Cardiac fibroblast (primary cell): ENCODE measurements at places on chromosomes 1 and 21.
A peak's percentile ranks its signal among the peaks of the same experiment; 100 is the strongest.

- DNase-seq: no peak
These were observed 44.0 kb downstream of the PRDM15 start for GRCh38 chr21:41834926-41835663.

GRCh38 chr1:1114431-1114830 is 1.5 kb downstream of the C1orf159 start:
- no peak for DNase-seq

DNA sequence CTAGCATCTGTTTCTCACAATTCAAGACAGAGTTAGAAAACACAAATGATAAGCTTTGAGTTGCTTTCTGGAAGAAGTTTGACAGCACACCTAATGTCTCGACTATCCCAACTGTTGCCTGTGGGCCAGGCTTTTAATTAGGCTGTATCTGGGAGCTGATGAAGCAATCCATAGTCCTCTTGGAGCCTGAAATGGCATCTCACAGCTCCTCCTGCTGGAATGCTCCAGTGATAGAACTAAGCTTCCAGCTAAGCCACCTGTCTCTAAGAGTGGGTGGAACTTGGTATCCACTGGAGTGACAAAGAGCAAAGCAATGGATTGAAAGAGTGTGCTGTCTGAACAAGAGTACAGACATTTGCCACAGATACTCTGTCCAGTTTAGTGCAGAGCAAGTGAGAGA is 605.3 kb upstream of the NR5A2 start:
- peak; percentile 71 for DNase-seq

DNA sequence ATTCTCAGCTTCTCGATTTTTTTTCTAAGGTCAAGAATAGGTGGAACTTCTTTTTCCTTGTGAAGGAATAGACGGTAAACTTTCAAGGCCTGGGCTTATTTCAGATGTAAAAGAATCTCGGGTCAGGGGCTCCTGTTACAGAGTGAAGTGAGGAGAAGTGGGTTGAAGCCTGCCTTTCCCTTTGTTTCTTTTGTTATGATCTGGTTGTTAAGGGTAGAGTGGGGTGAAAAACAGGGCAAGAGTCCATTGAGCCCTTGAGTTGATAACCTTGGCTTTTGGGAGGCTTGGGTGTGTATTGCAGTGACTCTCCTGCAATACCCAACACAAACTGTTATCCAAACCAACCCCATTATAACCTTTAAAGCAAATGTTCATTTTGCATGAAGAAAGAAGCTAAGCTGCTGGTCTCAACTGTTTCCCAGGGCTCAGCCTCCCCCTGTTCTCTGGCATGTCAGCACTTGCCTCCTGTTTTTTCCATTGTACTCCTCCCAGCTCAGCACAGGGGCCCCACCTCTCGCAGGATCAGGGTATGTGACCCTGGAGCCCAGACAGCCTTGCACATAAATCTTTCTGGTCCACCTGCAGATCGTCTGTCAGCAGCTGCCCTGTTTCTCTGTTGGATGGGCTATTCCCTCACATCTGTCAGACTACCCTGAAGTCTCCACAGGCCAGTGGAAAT is 102.4 kb downstream of the CACHD1 start:
- no peak for DNase-seq

DNA sequence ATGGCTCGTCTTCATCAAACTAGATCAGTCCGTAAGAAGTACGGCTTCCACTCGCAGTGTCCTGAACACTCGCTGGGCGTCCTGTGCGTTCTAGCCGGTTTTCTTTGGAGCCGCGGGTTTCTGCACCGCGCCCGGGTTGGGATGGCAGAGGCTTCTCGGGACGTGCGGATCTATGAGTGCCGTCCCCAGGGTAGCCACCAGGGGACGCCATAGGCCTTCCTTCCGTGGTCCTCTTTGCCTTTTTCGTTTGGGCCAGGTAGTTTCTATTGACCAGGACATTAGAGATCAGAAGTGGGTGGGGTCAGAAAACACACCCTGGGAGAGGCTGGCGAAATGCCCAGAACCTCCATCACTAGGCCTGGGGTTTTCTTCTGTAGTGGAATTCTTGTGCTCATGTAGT is 273.8 kb downstream of the FAM72C start:
- DNase-seq: peak; percentile 6

- DNase-seq: peak; percentile 35
These were observed 25.0 kb upstream of the CTTNBP2NL start for GRCh38 chr1:112370996-112371395.

DNA sequence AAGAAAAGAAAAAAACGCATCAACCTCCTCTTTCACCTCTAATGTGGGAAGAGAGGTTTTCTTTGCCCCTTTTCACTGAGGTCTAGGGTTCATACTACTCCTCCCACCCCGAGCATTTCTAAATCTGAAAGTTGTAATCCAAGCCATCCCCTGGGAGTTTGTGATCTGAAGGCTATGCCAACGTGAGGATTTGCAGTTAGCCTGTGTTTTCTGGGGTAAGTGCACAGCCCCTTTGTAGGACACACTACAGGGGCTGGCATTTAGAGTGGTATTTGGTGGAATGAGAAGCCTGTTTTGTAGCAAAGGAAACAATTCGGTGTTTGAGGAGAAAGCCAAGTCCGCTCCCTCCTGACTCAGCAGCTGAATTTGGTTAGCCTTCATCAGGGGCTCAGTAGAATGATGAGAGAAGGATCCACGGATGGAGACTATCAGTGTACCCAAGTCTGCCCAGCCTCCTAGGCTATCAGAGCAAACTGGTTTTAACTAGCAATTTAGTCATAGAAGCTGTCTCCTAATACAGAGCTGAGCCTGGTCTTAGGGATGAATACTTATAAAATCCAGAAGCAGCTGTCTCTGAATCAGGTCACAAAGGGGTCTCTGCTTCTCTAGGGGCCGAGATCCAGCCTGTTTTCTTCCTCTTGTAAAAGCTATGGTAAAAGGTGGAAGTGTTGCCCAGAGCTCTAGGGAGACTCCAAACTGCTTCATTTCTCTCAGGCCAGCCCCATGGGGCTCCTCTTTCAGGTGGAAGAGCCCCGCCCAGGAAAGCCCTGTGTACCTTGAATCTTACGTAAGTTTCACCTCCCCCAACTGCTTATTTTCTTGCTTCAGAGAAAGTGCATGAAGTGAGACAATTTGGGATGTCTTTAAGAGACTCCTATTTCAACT is 2.1 kb downstream of the PCP4L1 start:
- no peak for DNase-seq

GRCh38 chr1:7611421-7612010 is 159.6 kb upstream of the VAMP3 start:
- no peak for DNase-seq

DNA sequence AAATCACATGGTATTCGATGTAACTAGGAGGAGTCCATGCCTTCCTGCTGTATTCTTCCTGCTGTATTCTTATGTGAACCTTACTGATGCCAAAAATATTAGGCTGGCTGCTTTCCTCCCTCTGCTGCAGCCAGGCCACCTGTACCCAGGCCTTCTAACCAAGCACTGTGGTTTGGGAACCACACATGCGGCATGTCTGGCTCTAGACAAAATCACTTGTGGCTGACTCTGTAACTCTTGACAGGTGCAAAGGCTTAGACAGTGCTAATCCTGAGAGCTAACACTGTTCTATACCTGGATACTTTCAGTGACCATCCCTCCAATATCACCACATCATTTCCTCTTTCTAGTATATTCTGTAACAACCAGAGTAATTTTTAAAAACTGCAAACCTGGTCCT is 67.7 kb downstream of the PCP4 start:
- DNase-seq: no peak

DNA sequence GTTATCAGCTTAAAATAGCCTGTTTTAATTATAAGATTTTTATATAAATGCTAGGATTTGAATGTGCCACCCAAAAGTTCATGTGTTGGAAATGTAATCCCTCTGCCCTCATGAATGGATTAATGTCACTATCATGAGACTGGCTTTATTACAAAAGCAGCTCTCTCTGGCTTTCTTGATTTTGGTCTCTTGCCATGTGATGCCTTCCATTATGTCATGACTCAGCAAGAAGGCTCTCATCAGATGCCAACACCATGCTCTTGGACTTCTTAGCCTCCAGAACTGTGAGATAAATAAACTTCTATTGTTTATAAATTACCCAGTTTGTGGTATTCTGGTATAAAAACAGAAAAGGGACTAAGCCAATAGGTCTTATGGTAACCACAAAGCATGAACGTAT is 6.9 kb upstream of the PRSS38 start:
- no peak for DNase-seq

GRCh38 chr1:208234721-208235120 is 9.5 kb downstream of the PLXNA2 start:
- no peak for DNase-seq

DNA sequence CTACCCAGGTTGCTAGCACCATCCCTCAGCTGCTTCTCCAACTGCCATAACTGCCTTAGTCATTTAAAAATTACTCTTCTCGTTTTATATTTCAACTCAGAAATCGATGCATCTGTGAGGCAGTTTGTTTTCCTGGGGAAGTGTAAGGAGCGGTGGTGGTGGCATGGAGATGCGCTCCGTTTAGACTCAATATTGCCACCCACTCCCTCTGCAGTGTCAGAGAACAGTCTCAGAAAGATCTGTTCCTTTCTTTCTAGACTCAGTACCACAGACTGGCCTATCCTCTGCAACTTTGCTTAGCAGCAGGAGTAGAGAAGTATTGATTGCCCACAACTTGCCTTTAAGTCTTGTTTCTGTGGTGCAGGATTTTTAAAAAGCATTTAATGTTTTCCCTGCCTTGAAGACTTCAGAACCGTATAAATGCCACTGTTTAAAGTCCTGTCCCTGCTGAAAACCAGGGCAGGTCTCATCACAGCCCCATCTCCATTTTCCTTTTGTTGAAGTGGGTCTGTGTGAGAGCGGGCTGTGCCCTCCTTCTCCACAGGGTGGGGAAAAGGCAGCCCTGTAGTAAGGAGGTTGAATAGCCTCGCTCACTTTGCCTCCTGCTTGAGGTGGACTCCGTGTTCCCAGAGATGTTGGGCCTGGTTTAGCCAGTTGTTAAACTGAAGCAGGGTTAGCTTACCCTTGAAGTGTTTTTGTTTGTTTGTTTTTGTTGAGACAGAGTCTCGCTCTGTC is 105.2 kb downstream of the NFIA start:
- DNase-seq: no peak

DNA sequence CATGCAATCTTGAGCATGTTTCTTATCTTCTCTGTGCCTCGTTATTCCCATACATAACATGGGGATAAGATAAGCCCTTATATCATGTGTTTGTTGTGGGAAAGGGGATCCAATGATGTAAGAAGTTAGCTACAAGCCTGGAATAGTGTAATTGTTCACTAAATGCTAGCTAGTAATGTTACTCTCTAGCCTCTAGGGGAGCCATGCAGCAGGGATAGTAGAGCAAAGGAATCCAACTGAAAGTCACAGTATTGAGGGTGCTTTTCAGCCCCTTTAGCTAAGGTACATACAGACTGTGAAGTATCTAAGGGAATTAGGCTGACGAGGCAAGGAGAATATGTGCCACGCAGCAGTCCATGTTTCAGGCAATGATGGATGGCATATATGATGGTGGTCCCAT is 46.9 kb downstream of the IL23R start:
- peak; percentile 31 for DNase-seq
